Testis (tissue), 5 donors: ENCODE measurements at places on chromosomes 7 and 10.

DNA sequence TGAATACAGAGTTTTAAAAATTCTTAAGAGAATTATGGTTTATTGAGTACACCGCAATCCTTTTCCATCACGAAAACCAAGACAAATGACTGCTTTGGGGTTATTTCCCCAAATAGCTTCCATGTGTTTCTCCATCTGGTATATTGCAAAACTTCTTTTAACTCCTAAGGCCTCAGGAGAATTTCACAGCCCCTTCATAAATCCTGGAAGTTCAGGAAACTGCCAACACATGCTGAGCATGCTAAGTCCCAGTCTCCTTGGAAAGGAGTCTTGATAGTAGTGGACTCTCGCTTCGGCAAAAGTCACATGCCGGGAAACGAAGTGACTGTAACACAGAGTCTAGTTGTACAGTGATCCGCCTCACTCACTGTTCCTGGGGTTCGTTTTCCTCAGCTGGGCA is 88.1 kb upstream of the RSU1 start:
- DNase-seq = no peak

GRCh38 chr7:53383131-53383530 is 347.7 kb downstream of the POM121L12 start:
- no peak for DNase-seq

- DNase-seq = peak; percentile 3
Observed at GRCh38 chr7:44388089-44388970, 62.9 kb upstream of the CAMK2B start.

GRCh38 chr7:10662982-10663884 is 310.4 kb upstream of the PHF14 start:
- no peak for DNase-seq

DNA sequence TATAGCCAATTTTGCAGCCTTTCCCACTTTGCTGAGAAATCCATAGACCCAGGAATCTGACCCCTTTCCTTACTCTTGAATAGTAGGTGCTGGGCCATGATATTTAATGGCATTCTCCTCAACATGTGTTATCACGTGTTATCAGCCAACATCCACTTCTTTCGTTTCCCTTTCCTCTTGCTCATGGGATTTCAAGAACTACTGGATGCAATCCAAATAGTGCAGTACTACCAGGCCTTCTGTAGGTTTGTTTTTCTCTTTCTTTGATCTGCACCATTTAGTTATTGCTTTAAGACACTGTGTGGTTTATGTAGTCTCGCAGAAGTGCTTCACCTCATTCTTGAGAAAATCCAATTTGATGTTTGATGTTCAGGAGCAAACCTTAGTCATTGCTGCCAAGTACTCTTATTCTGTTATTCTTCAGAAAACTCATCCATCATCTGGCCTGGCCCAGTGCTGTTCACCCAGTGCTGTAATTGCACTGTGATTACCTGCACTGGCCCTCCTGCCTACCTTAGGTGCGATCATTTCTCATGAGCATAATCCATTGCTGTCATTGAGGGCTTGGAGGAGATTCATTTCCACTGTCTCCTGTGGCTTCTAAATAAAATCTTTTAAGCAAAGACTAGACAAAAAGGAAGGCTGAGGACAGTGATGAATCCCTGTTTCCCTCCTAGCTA is 315.3 kb downstream of the BMPER start:
- DNase-seq = no peak

DNA sequence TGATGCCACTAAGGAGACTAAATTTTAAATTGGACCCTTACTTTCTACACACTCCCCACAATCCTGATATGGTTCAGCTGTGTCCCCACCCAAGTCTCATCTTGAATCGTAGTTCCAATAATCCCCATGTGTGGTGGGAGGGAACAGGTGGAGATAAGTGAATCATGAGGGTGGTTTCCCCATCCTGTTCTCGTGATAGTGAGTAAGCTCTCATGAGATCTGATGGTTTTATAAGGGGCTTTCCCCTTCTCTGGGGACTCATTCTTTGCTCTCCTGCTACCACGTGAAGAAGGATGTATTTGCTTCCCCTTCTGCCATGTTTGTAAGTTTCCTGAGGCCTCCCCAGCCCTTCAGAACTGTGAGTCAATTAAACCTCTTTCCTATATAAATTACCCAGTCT is 18.4 kb upstream of the BET1 start:
- no peak for DNase-seq
